IMR-90 (cell line): ENCODE measurements at places on chromosomes 11 and 22. TPM values are rescaled to one million over a fixed set of nuclear protein-coding genes. Genes with fewer than 3 reads are reported as not detected.
A peak's percentile ranks its signal among the peaks of the same experiment; 100 is the strongest.

DNA sequence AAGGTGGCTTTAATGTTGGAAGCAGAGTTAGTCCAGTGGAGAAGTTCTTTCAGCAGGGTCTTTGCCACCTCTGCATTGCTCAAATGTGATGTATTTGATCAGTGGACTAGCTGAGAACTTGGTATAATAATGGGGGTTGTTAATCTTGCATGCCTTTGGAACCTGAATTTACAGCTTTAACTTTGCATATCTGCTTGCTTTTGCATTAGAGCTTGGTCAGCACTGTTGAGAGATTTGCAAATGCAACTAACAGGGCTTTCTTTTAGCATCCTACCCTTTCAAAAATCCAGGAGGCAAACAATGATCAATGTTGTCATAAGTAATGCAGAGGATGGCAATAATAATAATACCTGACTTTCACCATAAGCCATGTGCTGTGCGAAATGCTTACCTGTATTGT is 48.2 kb downstream of the NF2 start:
- DNase-seq = no peak

Gene APBB1
- 39.4 and 40.3 TPM in 2 replicates for total RNA-seq

DNA sequence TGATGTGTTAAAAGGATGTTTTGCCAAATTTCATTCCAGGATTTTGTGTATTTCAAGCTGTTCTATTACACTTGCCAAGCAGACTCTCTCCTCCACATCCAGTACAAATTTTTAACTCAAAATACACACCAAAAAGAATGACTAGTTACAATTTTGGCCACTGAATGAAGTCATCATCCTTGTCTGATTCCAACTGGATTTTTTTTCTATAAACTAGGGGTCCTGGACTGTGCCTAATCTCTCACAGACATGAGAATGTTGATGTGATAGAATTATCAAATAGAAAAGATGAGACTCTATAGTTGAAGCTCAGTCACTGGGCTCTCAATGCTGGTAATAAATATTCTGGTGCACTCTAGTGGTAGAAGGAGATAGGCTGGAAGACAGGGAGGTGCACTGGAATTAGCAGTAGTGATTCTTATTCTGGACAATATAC is 85.8 kb downstream of the FANCF start:
- DNase-seq = peak; percentile 28

GRCh38 chr22:37316875-37317371 is 34.6 kb downstream of the CYTH4 start:
- DNase-seq = peak; percentile 88

- no peak for DNase-seq
Observed at GRCh38 chr22:47192651-47193437, 430.4 kb downstream of the TBC1D22A start.

- no peak for DNase-seq
Observed at GRCh38 chr11:133072858-133073582, 459.3 kb downstream of the OPCML start.

GRCh38 chr11:69055598-69056516 is 7.1 kb downstream of the TPCN2 start:
- DNase-seq = no peak

DNA sequence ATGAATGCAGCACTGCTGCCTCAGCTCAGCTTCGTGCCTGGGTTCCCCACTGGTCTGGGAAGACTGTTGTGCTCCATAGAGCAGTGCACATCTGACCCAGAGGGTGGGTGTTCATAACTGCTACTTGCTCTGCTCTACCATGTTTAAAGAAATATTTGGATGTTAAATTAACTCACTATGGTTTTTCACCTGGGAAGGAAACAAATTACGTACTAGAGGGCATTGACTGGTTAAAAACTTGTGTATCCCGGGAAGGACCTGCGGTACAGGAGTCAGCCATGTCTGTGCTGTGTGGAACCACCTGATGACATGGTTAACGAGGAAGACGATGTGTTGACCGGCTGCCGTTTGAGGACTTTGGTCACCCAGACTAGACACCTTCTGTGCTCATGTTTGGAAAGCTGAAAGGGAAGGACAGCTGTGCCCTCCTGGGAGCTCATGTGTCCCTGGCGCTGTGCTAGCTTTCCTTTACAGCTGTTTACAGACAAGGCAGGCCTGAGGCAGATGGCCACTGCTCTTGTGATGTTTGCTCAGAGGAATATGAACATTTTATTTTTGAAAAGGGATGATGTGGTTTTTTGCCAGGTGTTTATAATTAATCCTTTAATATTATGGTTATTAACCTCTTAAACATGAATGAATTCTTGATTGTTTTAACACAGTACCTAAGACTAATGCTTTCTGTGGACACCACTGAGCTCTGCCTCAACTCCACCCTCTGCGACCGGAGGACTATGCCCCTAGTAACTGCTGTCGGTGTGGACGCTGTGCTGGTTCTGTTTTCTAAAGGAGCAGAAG is 14.3 kb upstream of the AIFM3 start:
- no peak for DNase-seq

- peak; percentile 79 for DNase-seq
Observed at GRCh38 chr11:125300791-125301218, 136.3 kb downstream of the PKNOX2 start.

GRCh38 chr22:49205483-49205800 is 622.2 kb downstream of the BRD1 start:
- DNase-seq = no peak

- no peak for DNase-seq
Observed at GRCh38 chr11:68763181-68763721, 11.9 kb upstream of the TESMIN start.

Gene HOATZ
- total RNA-seq = not detected in 2 replicates

GRCh38 chr22:27791159-27791858 is 10.2 kb downstream of the MN1 start:
- no peak for DNase-seq

GRCh38 chr11:847876-848275 is 5.2 kb downstream of the TSPAN4 start:
- DNase-seq = no peak

Gene PRR33
- total RNA-seq = not detected in 2 replicates

Gene TBX10
- total RNA-seq = not detected in 2 replicates

Gene EXPH5
- 0.56 and 0.72 TPM in 2 replicates for total RNA-seq

- no peak for DNase-seq
Observed at GRCh38 chr11:76665921-76666351, 4.6 kb downstream of the LRRC32 start.

DNA sequence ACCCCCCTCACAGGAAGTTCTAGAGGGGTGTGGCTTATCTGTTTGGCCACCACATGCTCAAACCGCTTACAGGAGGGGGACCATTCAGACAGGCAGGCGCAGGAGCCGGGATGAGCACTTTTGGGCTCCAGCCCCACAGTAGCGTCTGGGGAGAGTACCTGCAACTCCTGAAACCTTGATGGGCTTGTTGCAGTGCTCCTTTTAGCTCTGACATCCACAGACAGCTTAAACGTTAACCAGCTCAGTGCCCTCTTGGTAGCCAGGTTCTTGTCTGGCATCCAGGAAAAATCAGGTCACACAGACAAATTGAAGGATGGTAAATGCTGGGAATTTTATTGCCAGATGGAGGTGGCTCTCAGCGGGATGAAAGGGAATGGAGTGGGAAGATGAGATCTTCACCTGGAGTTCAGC is 326.3 kb downstream of the ETS1 start:
- DNase-seq = no peak

DNA sequence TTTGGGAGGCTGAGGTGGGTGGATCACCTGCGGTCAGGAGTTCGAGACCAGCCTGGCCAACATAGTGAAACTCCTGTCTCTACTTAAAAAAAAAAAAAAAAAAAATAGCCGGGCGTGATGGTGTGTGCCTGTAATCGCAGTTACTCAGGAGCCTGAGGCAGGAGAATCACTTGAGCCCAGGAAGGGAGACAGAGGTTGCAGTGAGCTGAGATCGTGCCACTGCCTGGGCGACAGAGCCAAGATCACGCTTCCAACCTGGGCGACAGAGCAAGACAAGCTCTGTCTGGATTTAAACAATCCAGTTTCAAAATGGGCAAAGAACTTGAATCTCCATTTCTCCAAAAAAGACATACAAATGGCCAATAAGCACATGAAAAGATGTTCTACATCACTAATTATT is 12.5 kb downstream of the LMO2 start:
- no peak for DNase-seq

Gene MISFA
- 1.1 TPM in 1 of 2 replicates, not detected in the other for total RNA-seq

DNA sequence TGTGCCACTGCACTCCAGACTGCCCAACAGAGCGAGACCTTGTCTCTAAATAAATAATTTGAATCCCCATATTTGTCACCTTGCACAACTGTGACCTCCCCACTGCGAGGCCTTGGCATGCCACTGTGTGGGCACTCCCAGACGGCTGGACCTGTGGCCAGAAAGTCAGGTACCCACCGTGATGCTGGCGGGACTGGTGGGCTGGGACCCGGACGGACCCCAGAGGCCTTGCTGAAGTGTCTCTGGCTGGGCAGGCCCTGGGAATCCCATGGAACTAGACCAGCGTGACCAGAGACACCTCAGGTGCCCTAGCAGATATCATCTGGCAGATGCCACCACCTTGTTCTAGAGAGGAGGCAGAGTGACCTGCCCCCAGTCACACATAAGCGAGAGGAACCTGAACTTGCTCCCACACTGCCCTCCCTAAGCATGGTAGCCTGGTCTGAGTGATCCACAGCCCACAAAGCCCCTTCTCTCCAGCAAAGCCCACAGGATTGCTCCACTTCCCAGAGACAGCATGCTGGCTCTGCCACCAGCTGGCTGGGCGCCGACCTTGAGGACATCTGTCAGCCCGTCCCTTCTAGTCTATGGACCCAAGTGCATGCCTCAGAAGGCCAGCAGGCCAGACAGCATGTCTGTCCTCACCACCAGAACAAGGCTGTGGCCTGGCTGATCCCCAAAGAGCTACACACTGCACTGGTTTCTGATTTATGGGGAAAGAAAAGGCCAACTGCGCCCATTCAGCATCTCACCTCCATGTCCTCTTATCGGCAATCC is 9.5 kb downstream of the MACROD1 start:
- no peak for DNase-seq

Gene POU2AF2
- total RNA-seq = not detected in 2 replicates

DNA sequence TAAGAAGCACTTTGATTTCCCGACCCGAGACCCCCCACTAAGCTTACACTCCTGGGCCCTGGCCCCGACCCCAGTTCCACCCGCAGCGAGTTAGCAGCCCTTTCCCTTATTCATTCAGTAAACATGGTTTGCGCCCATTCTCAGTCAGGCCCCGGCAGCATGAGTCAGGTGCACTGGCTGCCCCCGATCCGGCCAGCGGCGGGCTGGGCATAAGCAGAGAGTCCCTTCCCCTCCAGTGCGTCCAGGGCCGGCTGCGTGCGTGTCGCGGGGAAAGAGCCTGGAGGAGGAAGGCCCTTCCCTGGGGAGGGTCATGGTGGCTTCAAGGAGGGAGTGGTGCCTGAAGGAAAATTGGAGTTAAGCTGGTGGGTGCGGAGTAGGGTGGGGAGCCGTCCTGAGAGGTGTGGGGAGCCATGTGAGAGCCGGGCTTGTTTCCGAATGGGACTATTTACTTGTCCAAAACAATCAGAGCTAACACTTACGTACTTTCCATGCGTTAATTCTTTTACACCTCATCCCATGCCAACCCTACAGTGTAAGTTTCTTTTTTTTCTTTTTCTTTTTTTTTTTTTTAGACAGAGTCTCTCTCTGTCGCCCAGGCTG is 657 bp downstream of the IGHMBP2 start:
- DNase-seq = peak; percentile 31

DNA sequence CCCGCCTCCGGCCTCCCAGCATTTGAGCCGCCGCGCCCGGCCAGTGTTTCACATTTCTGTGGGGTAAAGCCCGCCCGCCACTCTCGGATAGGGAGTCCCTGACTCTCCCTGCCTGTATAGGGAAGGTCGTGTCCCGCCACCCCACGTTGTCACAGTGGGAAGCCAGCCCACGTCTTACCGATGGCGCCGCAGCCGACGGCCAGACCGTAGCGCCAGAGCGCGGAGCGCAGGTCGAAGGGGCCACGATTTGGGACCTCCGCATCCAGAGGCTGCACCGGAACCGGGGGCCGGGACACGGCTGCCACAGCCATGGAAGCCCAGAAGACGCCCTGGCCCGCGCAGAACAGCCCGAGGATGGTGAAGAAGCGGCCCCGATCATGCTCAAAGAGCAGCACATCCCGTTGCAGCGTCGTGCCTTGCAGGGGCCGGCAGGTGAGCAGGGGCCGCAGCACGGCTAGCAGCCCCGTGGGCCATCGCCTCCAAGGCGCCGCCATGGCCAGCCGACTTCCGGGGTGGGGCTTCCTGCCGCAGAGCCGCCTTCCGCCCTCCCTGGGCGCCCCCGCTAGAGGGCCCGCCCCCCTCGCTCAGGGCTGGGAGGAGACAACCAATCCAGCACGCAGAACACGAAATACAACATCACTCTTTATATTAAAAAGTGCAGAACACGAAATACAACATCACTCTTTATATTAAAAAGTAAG is at the start of gene TMEM223:
Gene TMEM223 (minus strand): TSS at position 506 of the 701 bp plus-strand sequence. CDS start 12 bp downstream, at position 494.
- DNase-seq = peak; percentile 72

- DNase-seq = no peak
Observed at GRCh38 chr11:133928628-133929059, 28.1 kb downstream of the IGSF9B start.

GRCh38 chr11:78214331-78215194 is 25.8 kb downstream of the USP35 start:
- DNase-seq = no peak

GRCh38 chr11:64947208-64947814 is 11.6 kb upstream of the GPHA2 start:
- DNase-seq = no peak

DNA sequence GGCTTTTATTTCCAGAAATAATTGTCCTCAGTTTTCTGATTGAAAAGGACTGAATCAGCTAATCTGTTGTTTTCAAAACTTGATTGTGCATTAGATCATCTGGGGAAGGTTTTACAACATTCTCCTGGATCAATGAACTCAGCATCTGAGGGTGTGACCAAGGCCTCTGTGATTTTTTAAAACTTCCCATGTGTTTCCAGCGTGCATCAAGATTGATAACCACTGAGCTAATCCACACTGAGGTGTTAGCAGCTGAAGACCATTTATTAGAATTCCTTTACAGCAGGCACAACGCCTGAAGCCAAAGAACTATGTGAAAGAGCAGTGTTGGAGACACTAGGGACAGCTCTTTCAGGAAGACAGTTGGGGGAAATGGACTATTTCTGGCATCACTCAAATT is 10.2 kb downstream of the VSTM5 start:
- DNase-seq = no peak

DNA sequence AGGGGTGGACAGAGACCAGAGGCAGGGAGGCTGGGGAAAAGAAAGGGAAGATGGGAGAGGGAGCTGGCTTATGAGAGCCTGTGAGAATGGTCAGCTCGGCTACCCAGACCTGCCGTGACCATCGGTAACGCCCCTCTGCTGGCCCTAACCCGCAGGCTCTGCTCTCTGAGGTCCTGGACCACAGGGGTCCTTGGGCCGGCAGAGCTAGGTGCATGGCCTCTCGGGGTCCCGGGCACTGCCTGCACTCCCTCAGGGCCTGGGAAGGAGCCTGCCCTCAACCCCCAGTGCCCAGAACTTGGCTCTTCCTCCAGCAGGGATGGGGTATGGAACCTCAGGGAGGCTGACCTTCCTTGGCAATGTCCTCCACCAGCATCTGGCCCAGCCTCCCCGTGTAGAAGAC is 13.2 kb downstream of the GGT5 start:
- no peak for DNase-seq
